ENCODE measurements at places on chromosomes 5 and 9.

- no peak for DNase-seq
Measured at GRCh38 chr5:130773813-130774212, 391.2 kb downstream of the HINT1 start.

GRCh38 chr5:38060354-38060753 lies 198.0 kb upstream of the EGFLAM start:
- no peak for DNase-seq

DNA sequence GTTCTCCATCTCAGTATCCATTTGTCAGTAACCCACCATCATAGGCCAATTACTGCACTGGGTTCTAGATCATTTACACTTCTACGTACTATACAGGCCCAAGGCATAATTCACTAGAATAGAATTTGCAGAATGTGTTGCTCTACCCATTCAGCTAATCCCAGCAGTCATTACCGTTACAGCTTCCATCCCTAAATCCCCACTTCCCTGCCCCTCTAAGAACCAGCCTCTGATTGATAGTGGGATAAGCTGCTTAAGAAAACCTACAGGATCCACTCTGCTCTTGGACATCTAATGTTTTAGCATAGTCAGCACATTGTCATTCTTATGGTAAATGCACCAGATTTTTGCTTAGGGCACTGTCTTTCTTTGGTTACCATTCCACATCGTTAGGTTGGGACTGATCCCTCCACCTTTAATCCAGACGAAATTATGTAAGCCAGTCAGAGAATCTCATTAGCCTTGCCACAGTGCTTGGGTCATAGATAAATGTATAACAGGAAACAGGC lies 39.3 kb upstream of the CHD1 start:
- no peak for DNase-seq

GRCh38 chr5:111043712-111044506 lies 27.6 kb upstream of the TSLP start:
- no peak for DNase-seq

DNA sequence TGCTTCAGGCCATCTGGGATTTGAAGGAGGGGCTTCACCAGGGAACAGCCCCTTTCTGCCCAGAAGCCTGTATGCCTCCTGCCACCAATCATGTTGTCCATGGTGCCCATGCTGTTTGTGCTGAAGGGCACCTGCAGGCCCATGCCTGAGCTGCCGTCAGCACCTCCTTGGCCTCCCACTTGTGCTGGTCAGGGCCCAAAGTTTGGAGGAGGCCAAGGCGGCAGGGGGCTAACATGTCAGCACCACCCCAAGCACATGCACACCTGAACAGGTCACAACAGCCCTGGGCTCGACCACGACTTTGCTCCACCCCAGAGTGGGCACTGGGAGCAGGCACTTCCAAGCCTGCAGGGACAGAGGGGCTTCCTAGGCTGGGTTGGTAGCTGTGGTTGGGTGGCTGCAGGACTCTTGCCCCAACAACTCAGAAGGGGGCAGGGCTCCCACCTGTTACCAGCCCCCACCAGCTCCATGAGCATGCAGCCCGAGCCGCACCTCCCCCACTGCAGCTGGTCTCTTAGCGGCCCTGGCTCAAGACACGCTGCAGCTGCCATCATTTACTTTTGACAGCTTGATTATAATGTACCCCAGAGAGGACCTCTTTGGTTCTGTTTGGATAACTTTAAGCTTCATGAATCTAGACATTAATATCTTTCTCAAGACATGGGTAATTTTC lies 19.8 kb upstream of the NFIL3 start:
- DNase-seq, result no peak
